ENCODE measurements at places on chromosomes 4 and X.

GRCh38 chr4:142098900-142099545 is 462.6 kb downstream of the IL15 start:
- no peak for DNase-seq

- peak; percentile 76 for DNase-seq
Observed at GRCh38 chr4:150402871-150403272, 179.1 kb upstream of the MAB21L2 start.

DNA sequence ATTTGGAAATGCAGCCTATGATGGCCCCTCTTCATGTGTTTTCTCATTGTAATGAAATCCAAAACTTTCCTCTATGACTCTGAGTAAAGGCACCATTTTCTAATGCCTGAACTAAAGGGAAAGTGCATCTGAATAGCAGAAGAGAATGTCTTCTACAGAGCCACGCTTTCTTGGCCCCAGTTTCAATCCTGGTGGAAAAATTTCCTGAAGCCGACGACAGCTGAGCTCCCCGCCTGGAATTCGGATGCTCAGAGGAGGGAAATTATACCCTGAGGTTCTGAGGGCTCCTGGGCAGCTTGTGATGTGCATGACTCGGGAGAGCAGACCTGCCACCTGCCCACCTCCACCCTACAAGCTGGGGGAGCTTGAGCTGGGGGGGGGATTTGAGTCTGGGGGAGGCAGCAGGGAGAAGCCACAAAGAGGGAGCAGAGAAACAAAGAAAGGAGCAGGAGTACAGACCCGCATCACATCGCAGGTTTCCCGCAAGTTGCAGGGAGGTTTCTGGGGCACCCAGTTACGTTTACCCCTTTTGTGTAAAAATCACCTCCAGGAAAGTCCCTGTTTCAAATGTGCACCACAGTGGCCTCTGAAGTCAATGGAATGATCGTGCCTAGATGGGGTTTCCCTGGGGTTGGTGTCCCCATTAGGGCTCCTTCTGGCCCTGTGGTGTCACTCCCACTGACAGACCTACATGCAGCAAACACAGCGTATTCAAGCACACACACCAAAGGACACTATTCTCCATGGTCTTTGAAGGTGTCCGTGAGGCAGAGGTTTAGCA is 145.6 kb upstream of the RBPJ start:
- DNase-seq, result no peak

- no peak for DNase-seq
Observed at GRCh38 chr4:115274545-115274944, 161.1 kb upstream of the NDST4 start.

DNA sequence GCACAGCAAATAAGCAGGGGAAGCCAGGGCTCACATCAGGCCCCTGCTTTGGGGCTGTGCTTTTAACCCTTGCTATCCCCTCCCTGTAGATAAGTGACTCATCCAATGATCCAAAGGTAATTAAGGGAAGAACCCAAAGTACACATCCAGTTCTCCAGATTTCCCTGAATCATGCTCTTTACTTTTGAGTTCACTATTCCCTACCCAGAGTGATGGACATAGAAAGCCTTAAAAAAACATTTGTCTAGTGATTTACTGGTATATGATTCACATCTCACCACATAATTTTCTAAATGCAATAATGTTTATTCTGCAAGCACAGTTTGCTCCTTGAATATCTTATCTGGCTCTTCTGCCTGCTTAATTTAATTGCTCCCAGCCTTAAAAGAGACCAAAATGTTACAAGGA is 136.2 kb downstream of the PPP3CA start:
- no peak for DNase-seq

DNA sequence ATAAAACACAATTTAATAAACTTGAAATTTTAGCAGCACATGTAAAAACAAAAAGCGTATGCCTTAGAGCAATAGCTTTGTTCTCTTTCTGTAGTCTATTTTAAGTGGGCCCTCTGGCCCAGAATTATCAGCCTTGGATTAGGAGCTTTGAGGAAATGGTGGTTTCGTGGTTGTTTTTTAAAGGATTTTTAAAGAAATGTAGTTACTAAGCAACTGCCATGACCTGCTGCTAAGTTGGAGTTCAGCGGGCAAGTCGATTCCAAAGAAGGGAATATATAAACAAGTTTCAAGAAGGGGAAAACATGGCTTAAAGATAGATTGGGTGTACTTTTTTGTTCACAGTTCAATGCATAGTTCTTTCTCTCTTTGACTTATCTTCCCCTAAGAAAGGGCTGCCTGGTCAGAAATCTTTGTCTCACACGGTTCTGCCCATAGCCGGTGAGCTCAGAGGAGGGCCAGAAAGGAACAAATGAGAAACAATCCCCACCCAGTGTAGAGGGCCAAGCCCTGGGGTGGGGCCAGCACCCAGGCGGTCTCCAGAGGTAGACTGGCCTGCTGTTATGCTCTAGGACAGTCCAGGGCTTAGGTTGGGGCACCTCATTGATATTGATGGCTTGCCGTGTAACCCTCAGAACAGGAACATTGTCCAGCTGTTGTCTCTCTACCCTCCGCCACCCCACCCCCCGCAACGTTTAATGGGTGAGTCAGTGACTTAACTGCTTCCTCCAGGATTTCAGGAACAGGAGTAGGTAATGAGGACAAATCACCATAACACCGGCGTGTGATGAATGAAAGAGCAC is 32.5 kb downstream of the DLG3 start:
- DNase-seq, result peak; percentile 28

DNA sequence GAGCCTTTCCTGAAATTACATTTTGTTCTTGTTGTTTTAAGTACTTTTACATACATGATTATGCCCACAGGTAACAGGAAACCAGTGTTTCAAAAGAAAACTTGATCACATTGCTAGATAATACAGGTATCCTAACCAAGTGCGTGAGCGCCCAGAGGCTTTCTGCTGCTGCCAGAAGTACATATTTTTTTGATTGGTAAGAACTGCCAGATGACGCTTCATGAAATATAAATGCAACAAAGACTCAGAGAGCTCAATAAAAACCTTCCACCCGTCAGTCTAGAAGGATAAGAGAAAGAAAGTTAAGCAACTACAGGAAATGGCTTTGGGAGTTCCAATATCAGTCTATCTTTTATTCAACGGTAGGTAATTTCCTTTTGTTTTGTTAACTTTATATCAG is at the start of gene EPGN:
EPGN (plus strand) TSS at position 256 of the 400 bp plus-strand sequence; CDS start at position 320, 64 bp downstream.
- no peak for DNase-seq

DNA sequence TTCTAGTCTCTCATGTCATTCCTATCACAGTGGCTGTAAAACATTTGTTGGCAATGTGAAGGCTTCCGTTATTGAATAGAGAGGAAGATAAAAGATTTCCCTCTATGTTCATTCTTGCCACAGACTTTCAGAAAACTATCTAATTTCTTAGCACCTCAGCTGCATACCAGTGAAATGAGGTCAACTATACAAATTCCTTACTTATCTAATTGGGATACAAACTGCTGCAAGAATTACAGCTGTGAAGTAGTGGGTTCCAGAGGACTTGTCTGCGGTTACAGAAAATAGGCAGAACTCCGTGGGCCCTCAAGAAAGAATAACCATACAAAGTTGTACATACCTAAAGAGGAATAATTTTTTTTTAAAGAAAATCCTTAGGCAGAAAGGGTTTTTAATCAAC is 175.8 kb downstream of the PPP1R2C start:
- DNase-seq, result no peak

DNA sequence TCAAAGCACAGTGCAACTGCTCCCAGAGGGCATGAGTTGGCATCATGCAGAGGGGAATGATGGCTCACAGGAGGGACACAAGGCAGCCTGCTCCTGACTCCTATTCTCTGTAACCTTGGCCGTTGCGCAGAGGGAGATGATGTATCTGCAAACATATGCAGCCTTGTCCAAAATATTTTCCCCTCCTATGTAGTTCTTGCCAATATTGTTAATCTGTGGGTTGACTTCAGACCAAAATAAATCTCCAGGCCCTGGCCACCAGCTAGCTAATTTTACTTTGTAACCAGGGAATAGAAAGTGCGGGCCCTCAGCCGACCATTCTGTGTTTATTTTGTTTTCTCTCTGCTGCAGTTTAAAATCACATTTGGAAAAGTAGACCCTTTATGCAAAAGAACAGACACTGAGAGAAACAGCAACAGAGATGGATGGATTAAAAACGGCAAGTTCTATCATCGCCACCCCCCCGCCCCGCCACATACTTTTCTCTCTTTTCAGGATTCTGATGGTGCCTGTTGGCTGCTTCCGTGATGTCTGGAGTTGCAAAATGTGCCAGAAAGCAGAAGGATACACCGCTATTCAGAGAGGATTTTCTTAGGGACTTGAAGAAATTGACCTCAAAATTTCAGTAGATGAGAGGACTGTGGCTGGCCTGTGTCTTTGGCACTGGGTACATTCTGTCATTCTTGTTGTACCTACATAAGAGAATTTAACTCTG is 185.3 kb upstream of the BCOR start:
- DNase-seq, result no peak

DNA sequence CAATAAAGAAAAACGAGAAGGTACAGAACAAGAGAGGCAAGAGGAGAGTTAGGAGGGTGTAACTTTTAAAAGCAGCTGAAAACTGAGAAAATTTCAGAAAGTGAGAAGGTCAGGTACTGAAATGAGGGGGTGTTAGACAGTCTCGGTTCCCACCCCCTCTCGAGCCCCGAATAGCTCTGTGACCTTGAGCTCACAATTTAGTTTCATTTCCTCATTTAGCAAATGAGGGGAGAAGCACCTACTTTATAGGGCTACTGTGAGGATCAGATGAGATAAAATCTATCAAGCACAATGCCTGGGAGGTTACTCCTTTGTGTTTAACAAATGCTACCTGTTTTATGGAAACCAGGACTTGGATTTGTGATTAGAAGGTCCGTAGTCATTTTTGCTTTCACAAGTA is 4.9 kb downstream of the UGT8 start:
- DNase-seq, result no peak

DNA sequence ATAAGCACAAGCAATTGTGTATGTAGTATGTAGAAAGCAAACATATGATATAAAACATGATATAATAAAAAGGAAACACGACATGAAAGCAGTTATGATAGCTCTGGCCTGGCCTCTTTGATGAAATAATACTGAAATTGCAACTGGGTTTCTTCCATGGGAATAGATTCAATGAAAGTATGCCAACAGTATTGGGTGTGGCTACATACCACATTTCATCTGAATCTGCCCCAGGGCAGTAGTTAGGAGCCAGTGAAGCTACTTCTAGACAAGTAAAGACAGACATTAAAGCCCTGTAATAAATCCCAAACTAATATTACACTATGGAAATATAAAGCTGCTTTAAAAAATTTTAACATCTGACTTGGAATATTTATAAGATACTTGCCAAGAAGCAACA is 207.3 kb downstream of the FBXW7 start:
- DNase-seq, result no peak

DNA sequence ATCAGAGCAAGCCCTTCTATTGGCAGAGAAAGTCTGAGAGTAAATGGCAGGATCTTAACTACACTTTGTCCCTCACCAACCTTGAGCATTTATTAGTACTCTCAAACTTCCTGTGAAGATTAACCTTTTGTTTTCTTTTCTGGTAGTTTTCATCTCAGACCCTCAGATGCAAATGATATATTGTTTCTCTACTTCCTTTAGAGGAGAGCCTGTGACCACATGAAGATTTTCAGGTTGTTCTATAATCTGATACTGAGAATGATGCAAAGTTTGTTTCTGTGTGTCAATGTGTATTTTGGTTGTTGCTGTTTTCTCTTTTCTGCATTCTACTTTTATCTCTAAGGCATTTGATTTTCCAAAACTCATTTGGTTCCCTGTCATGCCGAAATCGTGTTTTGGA is 165.8 kb upstream of the CYSLTR1 start:
- DNase-seq, result no peak

DNA sequence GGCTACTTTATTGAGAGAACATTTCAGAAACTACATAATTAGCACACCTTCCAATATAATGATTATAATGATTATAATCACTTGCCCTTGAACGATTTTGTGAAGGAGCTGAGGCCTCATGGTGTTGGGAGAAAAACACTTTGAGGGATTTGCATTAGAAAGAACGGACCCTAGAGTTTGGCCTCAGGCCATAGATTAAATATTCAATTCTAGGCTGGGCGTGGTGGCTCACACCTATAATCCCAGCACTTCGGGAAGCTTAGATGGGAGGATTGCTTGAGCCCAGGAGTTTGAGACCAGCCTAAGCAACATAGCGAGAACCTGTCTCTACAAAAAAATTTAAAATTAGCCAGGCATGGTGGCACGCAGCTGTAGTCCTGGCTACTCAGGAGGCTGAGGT is 12.9 kb upstream of the PRKG2 start:
- no peak for DNase-seq

DNA sequence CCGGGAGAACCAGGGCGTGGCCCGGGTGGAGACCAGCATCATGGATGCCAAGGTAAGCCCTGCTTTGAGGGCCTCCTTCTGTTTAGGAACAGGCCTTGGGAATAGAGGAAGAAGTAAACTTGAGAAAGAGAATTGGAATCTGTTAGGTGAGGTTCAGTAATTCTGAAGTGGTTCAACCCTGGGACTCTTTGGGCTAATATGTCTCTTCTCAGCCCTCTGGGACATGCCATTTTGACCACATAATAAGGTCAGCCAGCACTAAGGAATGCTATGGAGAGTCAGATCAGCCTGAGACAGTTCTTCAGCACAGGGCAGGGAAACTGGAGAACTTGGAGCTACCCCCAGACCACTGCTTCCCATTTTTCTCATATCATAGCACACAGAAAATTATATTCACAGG is 63.3 kb upstream of the PRPS1 start:
- DNase-seq, result no peak

DNA sequence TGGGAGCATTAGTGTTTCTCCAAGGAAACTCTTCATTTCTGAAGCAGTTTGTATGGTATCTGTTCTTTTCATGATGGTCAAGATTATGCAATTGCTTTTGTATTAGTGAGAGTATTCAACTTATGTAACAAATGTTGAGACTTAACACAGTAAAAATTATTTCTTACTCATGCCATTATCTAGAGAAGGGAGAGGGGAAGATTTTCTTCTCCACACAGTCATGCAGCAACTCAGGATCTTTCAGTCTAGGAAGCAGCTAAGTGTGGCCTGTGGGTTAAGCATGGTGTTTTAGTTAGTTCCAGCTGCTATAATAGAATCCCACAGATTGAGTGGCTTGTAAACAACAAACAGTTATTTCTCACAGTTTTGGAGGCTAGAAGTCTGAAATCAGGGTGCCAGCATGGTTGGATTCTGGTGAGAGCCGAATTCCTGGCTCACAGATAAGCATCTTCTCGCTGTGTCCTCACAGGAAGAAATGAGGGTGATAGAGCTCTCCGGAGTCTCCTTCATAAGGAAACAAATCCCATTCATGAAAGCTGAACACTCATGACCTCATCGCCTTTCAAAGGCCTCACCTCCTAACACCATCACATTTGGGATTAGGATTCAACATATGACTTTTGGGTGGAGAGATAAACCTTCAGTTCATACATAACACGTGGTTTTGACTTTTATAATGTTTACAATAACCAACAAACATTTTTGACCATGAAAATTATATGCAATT is 101.2 kb downstream of the FRMPD4 start:
- no peak for DNase-seq

DNA sequence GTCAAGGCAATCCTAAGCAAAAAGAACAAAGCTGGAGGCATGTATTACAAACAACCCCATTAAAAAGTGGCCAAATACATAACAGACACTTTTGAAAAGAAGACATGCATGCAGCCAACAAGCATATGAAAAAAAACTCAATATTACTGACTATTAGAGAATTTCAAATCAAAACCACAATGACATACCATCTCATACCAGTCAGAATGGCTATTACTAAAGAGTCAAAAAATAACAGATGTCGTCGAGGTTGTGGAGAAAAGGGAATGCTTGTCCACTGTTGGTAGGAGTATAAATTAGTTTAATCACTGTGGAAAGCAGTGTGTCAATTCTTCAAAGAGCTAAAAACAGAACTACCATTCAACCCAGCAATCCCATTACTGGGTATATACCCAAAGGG is 604.6 kb upstream of the GRIA3 start:
- DNase-seq, result no peak

GRCh38 chrX:120672389-120672788 is 42.5 kb upstream of the C1GALT1C1 start:
- no peak for DNase-seq
